Stimulated activated CD8-positive, alpha-beta memory T cell treated with anti-CD3 and anti-CD28 coated beads, Interleukin-15, amount 100 ng/mL, for 48 hours (primary cell): ENCODE measurements at places on chromosomes 5 and 9.
A peak's percentile ranks its signal among the peaks of the same experiment; 100 is the strongest.

GRCh38 chr5:89313804-89314588 is 431.0 kb upstream of the MEF2C start:
- peak; percentile 3 for DNase-seq

GRCh38 chr9:28774433-28775235 is 1201.4 kb upstream of the C9orf72 start:
- DNase-seq = no peak

GRCh38 chr9:79329861-79330260 is 241.9 kb upstream of the TLE4 start:
- no peak for DNase-seq

DNA sequence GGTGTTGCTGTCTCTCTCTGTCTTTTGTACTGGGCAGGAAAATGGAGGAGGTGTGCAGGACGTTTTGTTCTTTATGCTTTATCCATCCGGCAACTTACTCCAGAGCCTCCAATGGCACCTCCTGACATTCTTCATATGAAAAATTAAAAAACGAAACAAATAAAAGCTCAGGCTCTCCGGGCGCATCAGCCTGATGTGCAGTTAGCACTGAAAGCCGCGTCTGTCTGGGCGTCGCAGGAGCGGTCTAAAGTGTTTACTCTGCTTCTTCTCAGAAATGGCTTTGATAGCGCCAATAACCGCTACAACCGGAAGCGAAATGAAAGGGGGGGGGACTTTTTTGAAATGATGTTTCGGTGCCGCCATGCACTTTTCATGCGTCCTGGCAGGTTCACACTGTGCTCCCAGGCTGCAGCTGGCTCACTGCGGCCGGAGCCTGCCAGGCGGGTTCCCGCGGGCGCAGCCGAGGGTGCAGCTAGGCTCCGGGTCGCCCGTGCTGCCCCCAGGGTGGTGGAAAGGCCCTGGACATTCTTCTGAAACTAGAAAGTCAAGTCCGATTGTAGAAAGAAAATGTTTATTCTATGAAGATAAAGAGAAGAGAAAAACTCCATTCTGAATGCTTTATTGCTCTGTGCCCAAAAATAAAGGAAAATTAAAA is 407.7 kb upstream of the IRX1 start:
- DNase-seq = no peak

- DNase-seq = no peak
These were observed 111.2 kb upstream of the RPS23 start for GRCh38 chr5:82389347-82389746.

DNA sequence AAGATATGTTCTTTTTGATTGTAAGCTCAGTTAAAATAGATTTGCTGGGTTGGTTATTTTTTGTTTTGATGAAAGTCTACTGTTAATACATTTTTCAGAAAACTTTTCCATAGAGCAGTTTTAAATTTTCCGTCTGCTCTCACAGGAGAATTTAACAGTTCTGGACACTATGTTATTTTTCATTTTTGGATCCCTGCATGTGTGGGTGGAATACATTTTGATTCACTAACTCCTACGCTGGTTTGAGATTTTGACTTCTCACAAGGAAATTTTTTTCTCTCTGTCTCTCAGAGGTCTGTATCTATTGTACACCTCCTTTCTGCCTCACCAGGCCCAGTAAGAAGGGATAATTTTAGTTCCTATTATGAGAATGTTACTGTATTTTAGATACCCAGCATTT is 502.4 kb downstream of the CDH10 start:
- no peak for DNase-seq

DNA sequence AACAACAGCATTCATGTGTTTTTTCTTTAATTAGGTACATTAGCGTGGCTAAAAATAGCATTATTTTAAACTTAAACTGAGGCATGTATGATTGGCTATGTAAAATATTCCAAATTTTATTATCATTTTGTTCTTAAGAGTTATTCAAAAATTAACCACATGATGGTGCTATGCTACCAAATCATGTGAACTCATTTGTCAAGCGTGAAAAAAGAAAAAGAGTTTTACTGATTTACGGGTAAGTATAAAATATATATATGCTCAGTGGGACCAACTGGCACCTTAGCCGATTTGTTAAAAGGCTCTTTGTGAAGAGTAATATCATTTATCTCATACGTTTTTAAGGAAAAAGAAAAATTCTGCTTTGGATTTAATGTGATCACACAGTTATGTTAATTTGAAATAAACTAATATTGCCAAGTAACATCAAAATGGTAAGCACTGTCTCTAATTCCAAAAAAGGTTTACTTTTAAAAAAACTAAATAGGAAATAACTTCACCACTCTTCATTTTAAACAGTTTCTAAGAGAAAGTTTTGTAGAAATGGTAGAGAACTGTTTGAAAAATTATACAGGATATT is 1042.3 kb downstream of the CDH12 start:
- DNase-seq = no peak

- no peak for DNase-seq
These were observed 111.3 kb downstream of the FER start for GRCh38 chr5:108858959-108859358.
